ENCODE measurements at places on chromosomes 16 and 17.
A peak's percentile ranks its signal among the peaks of the same experiment; 100 is the strongest.

- no peak for DNase-seq
Observed at GRCh38 chr17:1040216-1040600, 43.3 kb downstream of the TIMM22 start.

GRCh38 chr17:4706121-4706520, 2.2 kb upstream of the PELP1 start:
- DNase-seq: peak; percentile 28

DNA sequence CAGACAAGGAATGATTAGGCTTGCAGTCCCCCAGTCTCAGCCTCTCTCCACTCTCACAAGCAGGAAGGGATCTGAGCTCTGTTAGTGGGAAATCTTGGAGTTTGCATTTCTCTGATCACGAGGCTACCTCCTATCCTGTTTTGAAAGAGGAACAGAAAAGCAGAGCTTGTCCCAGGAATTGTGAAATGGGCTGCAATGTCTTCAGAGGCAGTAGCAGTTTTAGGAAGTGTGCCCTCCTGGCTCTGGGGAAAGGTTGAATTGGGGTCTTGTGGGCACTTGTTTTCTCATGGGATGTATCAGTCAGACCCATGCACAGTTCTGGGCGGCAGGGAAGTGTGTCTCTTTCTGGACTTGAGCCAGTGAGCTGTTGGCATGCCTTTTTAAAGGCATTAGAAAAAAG, 22.8 kb downstream of the NUP85 start:
- no peak for DNase-seq

GRCh38 chr16:51831595-51832367, 680.7 kb upstream of the SALL1 start:
- no peak for DNase-seq

DNA sequence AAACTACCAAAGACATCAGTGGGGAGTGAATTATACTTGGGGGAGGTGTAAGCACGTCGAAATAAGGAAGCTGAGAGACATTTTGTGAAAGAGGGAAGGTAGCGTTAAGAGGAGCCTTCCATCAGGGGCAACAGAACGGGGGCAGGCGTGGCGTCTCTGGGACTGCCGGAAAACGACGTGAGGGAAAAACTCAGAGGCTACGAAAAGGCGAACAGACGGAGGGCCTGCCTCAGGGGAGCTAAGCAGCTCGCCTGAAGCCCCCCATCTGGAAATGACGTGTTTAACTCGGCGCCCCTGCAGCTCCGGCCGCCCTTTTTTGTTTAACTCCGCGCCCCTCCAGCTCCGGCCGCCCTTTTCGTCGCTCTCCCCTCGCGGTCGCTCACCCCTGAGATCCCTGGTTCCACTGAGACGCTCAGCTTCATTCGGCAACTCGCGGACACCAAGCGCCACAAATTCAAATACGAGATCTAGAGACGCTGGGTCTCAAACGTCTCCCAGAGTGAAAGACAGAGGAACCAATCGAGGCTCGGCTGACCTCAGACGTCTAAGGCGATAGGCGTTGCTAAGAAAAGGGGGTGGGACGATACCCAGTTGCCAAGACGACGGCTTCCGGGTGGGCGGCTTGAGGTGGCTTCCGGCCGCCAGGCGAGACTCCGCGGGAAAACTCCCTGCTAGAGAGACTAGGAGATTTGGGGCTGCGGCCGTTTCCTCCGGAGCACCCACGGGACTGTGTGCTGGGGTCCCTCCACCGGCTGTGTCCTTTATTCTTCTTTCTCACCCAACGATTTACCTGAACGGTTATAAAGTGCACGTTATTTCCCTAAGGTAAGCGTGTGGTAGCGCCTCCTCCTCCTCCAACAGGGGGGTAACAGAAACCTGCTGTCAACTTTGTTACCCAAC, 383.2 kb downstream of the ZFHX3 start:
- peak; percentile 100 for DNase-seq

DNA sequence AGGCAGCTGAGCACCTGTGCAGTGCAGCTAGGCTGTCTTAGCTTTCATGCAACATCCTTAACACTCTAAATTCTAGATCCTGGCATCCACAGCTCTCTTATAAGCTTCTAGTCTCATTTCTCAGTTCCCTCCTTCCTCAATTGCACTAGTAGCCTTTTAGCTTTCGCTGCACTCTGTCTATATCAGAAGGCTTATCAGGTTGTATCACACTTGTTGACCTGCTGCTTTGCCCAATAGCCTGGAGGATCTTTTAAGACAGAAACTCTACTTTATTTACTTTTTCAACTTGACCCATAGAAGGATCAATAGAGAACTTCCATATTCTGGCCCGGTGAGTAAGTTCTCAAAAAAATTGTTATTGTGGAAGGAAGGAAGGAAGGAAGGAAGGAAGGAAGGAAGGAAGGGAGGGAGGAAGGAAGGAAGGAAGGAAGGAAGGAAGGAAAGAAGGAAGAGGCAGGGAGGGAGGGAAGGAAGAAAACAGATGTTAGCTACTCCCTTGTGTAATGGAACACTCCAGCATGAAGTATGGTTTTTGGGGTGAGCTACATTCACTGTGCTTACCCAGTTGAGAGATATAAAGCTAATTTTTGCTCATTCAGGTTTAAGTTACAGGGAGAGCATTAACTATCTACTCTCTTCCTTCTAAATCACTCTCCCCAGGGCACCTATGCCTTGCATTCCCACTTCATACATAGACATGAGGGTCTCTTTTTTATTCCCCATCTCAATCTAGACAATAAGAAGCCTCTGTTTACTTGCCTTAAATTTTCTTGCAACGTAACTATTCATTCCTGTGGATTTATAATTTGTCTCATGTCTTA, 361.1 kb downstream of the SHISA9 start:
- no peak for DNase-seq

DNA sequence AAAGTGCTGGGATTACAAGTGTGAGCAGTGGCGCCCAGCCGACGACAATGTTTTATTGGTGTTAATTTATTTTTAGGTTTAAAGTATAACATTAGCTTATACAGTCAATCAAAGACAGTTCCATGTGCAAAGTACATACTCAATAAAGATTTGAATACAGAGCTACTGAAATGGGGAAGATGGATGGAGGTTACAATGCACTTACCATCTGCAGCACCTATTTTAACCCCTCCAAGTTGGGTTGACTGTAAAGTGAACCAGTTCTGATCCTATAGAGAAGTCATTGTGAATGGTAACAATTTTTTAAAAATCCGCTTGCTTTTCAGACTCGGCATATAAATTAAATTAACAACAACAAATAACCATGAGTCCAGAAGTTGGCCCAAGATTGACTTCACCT, 679 bp upstream of the PSKH1 start:
- DNase-seq: no peak

- DNase-seq: peak; percentile 64
Observed at GRCh38 chr16:83898463-83899271, at the start of gene MLYCD. Gene MLYCD (plus strand): TSS chr16:83899115. CDS start chr16:83899145, 30 bp downstream.

GRCh38 chr17:57082441-57082840, 2.6 kb upstream of the AKAP1 start:
- no peak for DNase-seq

DNA sequence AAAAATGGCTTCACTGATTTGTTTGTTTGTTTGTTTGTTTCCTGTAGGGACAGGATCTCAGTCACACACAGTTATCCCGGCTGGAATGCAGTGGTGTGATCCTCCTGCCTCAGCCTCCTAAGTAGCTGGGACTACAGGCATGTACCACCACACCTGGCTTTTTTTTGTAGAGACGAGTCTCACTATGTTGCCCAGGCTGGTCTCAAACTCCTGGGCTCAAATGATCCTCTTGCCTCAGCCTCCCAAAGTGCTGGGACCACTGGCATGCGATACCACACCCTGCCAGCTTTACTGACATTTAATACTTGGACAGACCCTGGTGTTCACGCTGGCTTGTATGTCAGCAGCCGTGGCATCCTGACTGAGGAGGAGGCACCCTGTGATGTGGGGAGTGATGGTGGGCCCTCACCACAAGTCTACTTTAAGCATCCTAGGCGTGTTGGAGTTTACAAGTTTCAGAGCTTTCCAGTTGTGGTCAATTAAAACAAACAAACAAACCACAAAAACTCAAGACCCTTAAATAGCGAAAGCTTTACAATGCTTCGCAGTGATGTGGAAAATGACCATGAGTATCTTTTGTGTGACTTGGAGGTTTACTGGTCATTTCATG, 5.1 kb downstream of the ABCA3 start:
- DNase-seq: no peak

- no peak for DNase-seq
Observed at GRCh38 chr17:16504984-16505383, 13.0 kb upstream of the LRRC75A start.

DNA sequence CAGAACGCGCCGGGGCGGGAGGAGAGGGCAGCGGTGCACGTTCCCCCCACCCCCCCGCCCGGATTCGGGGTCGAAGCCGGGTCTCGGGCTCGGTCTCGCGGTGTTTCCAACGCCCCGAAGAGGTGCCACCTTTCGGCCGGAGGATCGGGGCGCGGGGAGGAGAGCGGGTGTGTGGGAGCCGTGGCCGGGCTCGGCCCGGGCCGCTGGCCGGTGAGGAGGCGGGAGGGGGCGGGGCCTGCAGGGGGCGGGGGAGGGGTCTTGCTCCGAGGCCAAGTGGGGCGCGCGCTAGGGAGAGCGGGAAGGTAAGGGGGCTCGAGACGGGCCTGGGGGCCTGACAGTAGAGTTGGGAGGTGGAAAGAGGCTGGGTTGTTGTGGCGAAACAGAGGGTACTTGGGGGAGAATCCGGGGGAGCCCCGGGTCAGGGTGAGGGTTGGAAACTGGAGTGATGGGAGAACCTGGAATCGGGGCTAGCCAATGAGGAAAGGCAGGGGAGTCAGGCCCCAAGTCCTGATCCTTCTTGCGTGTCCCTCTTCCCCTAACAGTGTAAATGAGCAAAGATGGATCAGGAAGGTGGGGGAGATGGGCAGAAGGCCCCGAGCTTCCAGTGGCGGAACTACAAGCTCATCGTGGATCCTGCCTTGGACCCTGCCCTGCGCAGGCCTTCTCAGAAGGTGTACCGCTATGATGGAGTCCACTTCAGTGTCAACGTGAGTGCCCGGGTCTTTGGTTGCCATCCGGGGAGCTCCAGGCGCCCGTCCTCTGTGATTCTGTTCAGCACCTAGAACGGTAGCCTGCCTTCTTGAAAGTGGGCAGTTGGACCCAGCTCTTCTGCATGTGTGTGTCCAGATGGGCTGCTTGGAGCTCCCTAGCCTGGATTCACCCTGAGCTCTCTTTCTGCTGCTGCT, 873 bp downstream of the SETD1A start:
- DNase-seq: peak; percentile 49

- DNase-seq: no peak
Observed at GRCh38 chr17:17698869-17699351, 17.7 kb downstream of the RAI1 start.

- DNase-seq: no peak
Observed at GRCh38 chr16:3770530-3770929, 53.2 kb upstream of the TRAP1 start.

DNA sequence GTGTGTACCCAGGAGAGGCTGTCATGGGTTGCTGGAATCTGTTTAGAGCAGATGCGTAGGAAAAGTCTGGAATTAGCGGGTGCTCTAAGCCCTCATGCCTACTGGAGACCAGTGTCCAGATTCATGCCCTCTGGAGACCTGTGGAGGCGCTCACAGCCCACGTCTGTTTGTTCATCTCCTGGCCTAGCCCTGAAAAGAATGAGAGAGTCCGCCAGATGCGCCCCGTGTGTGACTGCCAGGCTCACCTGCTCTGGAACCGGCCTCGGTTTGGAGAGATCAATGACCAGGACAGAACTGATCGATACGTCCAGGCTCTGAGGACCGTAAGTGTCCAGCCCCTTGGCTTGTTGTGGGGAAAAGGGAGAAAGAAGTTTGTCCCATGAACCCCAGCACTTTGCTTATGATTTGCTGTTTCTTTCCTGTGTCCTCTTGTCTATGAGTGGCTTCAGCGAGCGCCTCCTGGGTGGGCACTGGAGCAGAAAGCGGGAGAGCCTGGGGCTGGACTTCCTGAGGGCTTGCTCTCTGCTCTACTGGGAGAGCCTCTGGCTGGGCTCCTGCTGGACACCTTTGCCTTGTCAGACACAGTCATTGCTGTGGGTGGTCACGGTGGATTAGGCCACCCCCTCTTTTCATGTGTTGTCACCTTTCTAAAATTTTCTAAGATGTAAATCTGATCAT, 35.3 kb downstream of the PRMT7 start:
- no peak for DNase-seq

- DNase-seq: peak; percentile 10
Observed at GRCh38 chr16:86593913-86594620, 15.7 kb downstream of the FOXL1 start.

GRCh38 chr17:19344311-19345066, 18.0 kb downstream of the B9D1 start:
- DNase-seq: no peak

GRCh38 chr16:71216714-71217113, 13.8 kb downstream of the HYDIN start:
- no peak for DNase-seq

DNA sequence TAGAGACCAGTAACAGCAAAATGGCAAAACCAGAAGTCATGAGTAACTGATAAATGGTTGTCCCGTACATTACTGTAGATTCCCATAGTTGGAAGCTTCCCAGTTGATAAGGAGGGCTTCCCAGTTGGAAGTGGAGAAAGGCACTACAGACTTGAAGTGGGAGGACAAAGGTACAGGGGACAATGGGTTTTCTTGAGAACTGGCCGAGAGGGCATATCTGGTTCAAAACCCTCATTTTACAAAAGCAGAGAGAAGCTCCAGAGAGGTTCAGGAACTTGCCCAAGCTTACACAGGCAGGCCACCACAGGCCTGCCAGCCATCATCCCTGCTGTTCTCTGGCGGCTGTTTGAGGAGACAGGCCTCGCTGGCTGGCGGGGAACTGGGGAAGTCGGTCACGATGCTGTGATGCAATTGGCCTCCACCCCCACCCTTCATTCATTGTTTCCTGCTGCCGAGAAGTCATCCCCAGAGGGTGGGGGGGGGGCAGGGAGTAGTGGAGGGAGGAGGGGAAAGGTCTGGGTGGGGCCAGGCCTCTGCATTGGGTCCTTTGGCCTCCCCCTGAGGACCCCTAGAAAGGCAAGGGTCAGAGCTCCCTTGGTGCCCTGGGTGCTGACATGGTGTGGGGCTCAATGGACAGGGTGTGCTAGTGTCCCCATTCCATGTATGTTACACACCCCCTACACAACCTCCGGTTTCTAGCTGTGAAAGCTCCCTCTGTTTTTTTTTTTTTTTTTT, 3.0 kb downstream of the UBALD2 start:
- peak; percentile 88 for DNase-seq

DNA sequence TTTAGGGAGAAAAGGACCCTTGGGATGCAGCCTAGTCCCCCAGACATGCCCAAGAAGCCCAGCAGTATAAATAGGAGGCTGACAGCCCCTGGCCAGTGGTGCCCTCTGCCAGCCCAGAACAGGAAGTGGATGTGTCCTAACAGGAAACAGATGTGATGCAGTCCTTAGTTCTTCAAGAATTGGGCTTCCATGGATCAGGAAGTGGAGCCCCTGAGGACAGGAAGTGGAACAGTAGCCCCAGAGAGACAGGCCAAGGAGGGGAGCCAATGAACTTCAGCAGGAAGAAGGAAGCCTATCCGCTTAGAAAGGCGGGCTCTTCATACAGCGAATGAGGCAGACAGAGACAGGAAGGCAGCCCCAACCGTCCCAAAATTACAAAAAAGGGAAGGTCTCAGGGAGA, 7.2 kb downstream of the CTF1 start:
- peak; percentile 23 for DNase-seq

GRCh38 chr16:72841506-72841905, 206.4 kb downstream of the ZFHX3 start:
- no peak for DNase-seq

- DNase-seq: peak; percentile 24
Observed at GRCh38 chr17:2724784-2725164, 13.2 kb upstream of the CLUH start.

Data from choroid plexus epithelial cell (primary cell).